Adrenal gland (tissue), 19 donors: ENCODE measurements at places on chromosomes 4 and X.

DNA sequence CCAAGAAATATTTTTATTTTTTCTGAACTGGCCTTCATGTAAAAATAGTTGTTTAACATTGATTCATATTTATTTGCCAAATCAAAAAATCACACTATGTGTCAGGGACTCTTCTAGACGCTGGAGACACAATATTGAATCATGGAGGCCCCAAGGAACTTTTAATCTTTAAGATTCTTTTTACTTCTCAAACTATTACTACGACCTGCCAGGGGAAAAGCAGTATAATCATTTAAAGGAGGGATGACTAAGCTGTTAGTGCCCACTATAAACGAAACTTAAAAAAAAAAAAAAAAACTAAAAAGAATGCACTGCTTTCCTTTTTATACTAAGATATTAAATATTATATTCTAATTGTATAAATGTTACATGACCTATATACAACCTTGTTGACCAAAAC lies 84.7 kb downstream of the PPA2 start:
- DNase-seq: no peak

- DNase-seq: no peak
Measured at GRCh38 chr4:173509036-173510001, 20.7 kb downstream of the HAND2 start.

DNA sequence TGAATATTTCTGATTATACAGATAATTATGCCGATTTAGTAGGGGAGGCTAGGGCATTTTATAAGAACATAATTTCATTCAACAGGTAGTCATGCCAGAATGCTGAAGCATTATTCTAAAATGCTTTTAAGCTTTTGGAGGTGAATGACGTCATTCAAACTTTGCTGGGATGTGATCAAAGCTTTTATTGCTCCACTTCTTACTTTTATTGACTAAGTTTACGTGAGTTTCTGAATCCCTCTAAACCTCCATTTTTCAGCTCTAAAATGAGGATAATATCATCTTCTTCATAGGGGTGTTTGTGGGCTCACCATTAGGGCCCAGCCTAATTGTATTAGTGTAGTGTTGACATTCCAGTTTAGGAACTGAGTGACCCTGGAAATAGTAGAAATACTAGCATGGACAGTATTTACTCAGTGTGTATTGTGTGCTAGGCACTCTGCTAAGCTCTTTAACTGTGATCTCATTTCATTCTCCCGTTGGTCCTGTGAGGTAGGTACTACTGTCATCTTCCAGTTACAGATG lies 3.0 kb downstream of the WWC2 start:
- DNase-seq: no peak

DNA sequence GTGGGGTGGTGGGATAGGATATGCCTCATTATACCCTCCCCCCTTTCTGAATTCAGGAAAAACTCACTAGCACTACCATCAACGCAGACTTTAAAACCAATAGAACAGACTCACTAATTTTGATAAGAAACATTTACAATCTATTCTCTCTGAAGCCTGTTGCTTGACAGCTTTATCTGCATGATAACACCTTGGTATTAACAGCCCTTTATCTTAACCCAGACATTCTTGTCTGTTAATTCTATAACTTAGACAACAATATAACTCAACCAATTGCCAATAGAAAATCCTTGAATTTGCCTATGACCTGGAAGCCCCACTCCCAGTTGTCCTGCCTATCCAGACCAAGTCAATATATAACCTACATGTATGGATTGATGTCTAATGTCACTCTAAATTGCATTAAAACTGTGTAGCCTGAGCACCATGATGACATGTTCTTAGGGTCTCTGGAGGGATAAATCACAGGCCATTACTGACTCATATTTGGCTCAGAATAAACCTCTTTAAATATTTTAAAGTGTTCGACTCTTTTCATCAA lies 1.5 kb upstream of the UGT2A3 start:
- DNase-seq: no peak

GRCh38 chrX:56233682-56234081 lies 1.5 kb downstream of the KLF8 start:
- peak; percentile 41 for DNase-seq

DNA sequence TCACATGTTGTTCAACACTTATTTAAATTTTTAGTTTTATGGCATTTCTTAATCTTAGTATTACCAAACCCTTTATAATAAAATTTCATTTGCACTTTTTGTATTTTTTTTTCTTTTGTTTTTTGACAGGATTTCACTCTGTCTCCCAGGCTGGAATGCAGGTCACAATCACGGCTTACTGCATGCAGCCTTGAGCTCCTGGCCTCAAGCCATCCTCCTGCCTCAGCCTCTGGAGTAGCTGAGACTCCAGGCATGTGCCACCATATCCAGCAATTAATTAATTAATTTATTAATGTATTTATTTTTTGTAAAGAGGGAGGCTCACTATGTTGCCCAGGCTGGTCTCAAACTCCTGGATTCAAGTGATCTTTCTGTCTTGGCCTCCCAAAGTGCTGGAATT lies 133.4 kb downstream of the ADGRL3 start:
- peak; percentile 52 for DNase-seq

- DNase-seq: no peak
Measured at GRCh38 chrX:38618180-38618579, 56.8 kb downstream of the TSPAN7 start.

GRCh38 chr4:128841402-128841801 lies 31.9 kb downstream of the JADE1 start:
- no peak for DNase-seq

DNA sequence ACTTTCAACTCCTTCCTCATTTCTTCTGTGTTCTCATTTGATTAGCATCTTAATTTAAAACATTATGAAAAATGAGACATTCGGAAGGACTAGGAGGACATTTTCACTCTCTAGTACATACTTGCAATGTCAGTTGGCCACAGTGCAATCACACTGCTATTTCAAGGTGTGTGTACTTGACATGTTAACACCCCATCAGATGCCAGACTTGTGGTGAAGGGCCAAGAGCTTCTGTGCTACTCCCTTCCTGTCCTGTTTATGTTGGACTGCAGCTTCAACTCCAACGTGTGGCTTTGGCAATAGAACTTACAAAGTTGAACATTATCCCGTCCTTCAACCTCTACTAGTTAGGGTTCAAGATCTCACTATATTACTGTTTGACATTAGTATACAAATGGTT lies 221.0 kb downstream of the PALLD start:
- DNase-seq: no peak

GRCh38 chrX:77174680-77175519 lies 272.3 kb upstream of the FGF16 start:
- no peak for DNase-seq

DNA sequence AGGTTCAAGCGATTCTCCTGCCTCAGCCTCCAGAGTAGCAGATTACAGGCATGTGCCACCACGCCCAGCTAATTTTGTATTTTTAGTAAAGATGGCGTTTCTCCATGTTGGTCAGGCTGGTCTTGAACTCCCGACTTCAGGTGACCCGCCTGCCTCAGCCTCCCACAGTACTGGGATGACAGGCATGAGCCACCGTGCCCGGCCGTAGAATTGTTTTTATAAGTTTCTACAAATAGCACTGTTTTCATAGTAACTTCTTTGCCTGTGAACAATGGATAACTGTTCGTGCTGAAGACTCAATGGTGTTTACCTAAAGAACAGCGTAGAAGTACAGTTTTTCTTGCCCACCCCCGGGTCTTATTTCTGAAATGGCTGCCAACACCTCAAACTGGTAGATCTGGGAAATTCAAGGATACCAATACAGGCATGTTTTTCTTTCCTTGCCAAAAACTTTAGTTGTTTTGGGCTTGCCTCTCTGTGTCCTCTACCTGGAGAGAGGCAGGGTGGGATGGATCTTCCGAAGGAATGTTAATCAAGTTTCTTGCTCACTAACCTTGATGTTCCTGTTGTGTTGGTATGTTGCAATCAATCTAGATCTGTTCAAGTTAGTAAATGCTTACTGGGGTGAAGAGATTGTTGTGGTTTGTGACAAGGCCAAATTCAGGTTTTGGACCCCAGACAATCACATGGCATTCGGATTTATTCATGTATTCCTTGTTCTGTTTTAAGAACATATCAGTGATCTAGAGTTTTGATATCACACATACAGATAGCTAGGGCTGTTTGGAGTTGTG lies 2.8 kb upstream of the RUFY3 start:
- no peak for DNase-seq

- DNase-seq: no peak
Measured at GRCh38 chr4:17301266-17301665, 210.6 kb downstream of the QDPR start.

DNA sequence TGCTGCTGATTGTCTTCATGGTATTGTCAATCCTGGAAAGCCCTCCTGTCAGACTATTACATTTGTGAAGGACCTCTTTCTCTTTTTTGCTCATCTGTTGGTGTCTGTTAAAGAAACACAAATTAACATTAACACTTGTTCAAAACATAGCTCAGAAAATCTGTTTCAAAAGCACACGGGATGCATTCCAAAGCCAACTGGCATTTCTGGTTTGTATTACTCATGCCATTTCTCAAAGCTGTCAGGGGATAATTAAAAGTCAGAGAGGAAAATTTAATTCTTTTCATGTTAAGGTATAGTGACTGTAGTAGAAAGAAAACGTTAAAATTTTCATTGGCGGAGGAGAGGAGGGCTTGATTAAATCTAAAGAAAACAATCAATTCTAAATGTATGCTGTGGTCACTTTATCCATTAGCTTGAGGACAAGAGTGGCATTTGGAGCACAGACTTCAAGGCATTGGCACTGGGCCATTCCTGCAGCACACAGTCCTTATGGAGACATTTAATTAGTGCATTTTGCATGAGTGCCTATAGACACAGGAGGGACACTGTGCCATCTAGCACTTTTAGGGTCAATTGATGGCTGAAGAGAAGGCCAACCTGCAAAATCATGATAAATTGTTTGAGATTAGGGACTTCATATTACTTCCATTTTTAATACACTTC lies 21.2 kb upstream of the GLRA2 start:
- no peak for DNase-seq

- no peak for DNase-seq
Measured at GRCh38 chrX:9897761-9898161, 69.4 kb upstream of the CLDN34 start.

GRCh38 chr4:133150486-133151340 lies 1.6 kb downstream of the PCDH10 start:
- DNase-seq: no peak

DNA sequence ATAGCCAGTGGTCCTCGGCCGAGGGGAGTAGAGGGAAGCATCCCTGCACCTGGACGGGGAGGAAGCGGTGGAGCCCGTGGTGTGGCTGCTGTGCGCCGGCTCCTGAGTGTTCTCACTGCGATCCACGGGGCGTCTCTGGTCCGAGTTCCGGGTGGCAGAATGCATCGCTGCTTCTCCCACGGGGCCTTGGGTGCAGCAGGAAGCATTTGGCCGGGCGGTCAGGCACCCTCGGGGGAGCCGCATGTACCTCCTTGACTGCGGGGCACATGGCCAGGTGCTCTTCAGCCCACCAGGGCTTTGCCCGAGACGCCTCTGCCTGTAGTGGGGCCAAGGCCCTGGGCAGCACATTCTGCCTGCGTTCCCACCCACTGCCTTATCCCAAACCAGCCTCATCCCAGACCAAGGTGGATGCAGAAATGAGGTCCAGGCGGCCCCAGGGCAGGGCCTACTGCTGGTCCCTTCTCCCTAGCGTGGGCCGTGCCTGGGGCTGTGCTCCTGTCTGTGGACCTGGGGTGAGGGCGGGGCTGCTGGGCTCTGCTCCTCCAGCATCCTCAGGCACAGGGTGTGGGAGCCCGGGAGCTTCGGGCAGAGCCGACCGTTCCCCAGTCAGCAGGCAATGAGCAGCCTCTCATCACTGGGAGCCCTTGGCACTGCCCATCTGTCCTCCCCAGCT lies 27.5 kb downstream of the NKX1-1 start:
- DNase-seq: no peak

DNA sequence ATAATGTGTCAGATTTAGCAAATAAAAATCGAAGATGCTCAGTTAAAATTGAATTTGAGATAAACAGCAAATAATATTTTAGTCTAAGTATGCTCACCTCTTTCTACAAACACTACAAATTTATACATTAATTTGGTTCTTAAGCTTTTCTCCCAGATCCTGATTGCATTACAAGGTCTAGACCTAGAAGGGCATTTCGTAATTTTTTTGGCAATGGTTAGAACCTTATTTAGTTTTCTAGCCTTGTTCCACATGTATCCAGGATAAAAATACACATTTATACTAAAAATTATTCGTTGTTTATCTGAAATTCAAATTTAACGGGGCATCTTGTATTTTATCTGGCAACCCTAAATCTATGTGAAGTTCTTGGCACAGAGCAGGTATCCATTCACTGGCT lies 2.5 kb upstream of the CDKL5 start:
- DNase-seq: no peak

DNA sequence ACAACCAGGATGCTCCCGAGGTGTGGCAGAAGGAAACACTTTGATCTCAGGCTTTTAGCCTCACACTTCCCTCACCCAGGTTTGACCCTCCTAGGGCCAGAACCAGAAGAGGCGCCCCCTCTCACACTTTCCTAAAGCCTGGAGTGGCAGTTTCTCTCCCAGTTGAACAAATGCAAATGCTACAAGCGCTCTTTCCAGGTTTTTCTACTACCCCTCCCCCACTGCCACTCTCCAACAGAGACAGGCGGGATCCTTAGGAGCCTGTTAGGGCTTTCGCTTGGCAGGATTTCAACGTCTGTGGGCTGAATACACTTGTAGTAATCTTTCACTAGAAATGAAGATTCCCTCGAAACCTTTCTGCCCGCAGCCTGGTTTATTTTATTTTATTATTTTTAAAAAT lies 2.4 kb downstream of the TSC22D3 start:
- DNase-seq: peak; percentile 60

GRCh38 chrX:18895189-18895951 lies 88.5 kb downstream of the PHKA2 start:
- DNase-seq: no peak
